GOT3 (cell line): ENCODE measurements at places on chromosomes 6 and 20.

DNA sequence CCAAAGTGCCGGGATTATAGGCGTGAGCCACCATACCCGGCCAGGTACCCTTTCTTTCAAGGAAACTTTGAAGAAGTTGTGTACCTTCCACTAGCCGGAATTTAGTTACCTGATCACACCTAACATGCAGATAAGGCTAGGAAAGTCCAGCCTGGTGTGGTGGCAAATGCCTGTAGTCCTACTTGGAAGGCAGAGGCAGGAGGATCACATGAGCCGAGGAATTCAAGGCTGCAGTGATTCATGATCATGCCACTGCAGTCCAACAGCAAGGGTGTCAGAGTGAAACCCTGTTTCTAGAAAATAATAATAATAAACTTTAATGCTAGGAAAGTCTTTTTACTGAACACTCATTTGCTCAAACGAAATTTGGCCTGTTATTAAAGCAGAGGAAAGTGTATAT lies 21.0 kb downstream of the NFYA start:
- DNase-seq, result no peak

DNA sequence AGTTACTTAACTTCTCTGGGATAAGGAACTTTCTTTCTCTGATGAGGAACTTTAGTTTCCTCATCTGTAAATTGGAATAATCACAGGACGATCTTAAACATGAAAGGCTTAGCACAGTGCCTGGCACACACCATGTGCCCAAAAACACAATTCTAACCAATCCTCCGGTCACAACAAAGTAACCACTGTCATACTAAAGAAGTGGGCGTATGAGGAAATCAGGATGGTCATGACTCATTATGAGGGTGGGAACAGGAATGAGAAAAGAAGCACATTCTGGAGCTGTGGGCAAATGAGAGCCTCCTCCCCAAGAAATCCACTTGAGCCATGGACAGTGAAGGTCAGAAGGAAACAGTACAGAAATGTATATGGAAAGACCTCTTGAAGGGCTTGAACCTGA lies 82.9 kb downstream of the LRFN2 start:
- no peak for DNase-seq

GRCh38 chr6:90468080-90468479 lies 118.8 kb downstream of the MAP3K7 start:
- no peak for DNase-seq

DNA sequence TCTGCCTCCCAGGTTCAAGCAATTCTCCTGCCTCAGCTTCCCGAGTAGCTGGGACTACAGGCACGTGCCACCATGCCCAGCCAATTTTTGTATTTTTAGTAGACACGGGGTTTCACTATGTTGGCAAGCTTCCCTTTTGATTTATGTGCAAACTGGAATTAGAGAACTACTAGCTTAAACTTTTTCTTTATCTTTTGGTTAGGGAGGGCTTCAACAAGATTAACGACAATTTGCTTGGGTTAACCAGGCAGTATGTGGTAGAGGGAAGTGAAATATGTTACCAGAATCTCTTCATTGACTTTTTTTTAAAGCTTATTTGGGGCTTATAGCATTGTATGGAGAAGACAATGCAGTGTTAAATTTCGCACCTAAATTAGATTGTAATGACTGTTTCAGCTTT lies 9.0 kb downstream of the MYO6 start:
- DNase-seq, result no peak

GRCh38 chr20:2281563-2281962 lies 14.2 kb upstream of the TGM3 start:
- DNase-seq, result no peak

- DNase-seq, result no peak
Observed at GRCh38 chr6:41693281-41694240, 41.8 kb downstream of the TFEB start.

- DNase-seq, result no peak
Observed at GRCh38 chr20:59006167-59006863, 739 bp downstream of the CTSZ start.
